ENCODE measurements at places on chromosomes 4 and X.

- DNase-seq, result no peak
Observed at GRCh38 chrX:53324803-53325202, 43.4 kb upstream of the IQSEC2 start.

- no peak for DNase-seq
Observed at GRCh38 chrX:27933361-27933760, 47.9 kb downstream of the DCAF8L1 start.

- no peak for DNase-seq
Observed at GRCh38 chr4:66653937-66654336, 891.4 kb downstream of the CENPC start.

GRCh38 chrX:2756548-2756947 lies 4.7 kb downstream of the XG start:
- DNase-seq, result no peak

DNA sequence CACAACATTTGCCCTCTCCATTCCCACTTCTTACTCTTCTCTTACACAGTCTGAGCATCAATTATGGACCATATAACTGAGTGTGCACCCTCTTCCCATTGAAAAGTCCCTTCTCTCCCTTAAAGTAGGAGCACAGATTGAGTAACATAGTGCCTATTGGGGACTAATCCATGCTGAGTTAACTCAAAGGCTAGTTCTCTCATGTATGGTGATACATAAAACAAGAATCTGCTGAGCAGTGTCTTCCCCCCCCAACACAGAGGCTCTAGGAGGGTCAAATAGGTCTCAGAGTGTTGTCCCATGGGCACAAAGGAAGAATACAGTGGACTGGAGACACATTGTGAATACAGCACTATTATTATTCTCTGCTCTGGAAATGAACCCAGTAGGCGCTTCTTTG lies 274.6 kb upstream of the BOD1L1 start:
- DNase-seq, result no peak

GRCh38 chr4:8837181-8837841 lies 34.3 kb downstream of the HMX1 start:
- DNase-seq, result peak; percentile 83

GRCh38 chr4:170818786-170819185 lies 729.0 kb upstream of the AADAT start:
- DNase-seq, result no peak

DNA sequence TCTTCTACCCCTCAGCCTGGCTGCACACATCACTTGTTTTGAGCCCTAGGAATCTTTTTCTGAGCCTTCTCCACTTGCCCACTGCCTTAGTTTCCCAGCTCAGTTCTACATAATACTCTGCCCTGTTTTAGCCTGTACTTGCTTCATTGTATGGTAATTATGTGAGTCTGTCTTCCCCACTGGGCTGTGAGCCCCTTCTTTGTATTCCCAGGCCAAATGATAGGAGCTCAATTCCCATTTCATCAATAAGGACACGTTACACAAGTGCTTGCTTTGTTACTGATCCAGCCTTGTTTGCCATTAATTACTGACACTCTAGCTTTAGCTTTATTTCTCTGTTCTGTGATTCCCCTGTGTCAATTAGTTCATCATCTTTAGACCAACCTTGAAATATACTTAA lies 28.1 kb downstream of the KIT start:
- DNase-seq, result no peak

- DNase-seq, result no peak
Observed at GRCh38 chr4:7540654-7541413, 106.1 kb upstream of the PSAPL1 start.

DNA sequence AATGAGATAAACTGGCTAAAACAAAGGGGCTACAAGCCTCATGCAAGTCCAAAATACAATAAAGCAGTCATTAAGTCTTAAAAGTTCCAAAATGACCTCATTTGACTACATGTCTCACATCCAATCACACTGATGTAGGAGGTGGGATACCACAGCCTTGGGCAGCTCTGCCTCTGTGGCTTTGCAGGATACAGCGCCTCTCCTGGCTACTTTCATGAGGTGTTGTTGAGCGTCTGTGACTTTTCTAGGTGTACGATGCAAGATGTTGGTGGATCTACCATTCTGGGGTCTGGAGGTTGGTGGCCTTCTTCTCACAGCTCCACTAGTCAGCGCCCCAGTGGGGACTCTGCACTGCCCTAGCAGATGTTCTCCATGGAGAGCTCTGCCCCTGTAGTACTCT lies 944.9 kb downstream of the TECRL start:
- no peak for DNase-seq

Measured in neuronal stem cell (in vitro differentiated cells).